Frontal cortex (tissue), 4 donors: ENCODE measurements at places on chromosomes 5 and 9. TPM values are rescaled to one million over a fixed set of nuclear protein-coding genes. Genes with fewer than 3 reads are reported as not detected.
A peak's percentile ranks its signal among the peaks of the same experiment; 100 is the strongest.

The SGCD gene
- 3.3 TPM for total RNA-seq

GRCh38 chr5:73592551-73592950, 27.0 kb downstream of the UTP15 start:
- DNase-seq = no peak

- DNase-seq = no peak
Observed at GRCh38 chr9:81575956-81576355, 113.4 kb downstream of the TLE1 start.

- no peak for DNase-seq
Observed at GRCh38 chr9:120905315-120906164, 21.1 kb downstream of the TRAF1 start.

DNA sequence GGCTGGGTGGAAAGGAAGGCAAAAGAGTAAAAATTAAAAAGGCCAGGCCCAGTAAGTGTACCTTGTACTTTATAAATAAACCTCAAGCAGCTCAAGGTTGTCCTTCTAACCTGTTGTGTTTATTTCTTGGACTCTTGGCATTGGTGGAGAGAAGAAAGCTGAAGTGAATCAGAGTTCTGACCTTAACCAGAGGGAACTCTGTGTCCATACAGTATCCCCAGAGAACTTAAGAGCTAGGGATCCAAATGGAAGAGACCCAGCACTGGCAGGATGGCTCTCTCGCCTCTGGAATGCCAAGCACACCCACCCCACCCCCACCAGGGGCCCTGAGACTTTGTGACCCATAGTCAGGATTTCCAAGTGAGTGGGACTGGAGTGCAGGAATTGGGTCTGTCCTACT, 14.2 kb downstream of the NUDT2 start:
- no peak for DNase-seq

The CYSRT1 gene
- under 0.01 TPM for total RNA-seq

The TMEM232 gene
- total RNA-seq = 25.7 TPM

The PPIP5K2 gene
- 112 TPM for total RNA-seq

DNA sequence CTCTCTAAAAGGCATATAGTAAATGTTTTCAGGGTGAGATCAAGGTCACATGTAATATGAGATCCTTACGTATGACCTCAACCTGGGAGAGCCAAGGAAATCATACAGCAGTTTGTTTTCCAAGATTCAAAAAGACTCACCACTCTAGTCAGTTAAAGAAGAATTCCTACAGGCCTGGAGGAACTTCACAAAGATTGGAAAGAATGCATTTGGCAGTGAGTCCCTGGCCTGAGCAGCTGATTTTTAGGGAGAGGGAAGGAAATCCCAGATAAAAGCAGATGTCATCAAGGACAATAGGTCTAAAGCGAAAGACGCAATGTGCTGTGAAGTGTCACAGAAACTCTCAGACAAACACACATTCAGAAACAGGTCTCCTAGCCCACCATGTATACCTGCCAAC, 424.0 kb upstream of the ZNF462 start:
- no peak for DNase-seq

- no peak for DNase-seq
Observed at GRCh38 chr9:92736563-92737215, 27.9 kb downstream of the BICD2 start.

The PFN3 gene
- 0.82 TPM for total RNA-seq

DNA sequence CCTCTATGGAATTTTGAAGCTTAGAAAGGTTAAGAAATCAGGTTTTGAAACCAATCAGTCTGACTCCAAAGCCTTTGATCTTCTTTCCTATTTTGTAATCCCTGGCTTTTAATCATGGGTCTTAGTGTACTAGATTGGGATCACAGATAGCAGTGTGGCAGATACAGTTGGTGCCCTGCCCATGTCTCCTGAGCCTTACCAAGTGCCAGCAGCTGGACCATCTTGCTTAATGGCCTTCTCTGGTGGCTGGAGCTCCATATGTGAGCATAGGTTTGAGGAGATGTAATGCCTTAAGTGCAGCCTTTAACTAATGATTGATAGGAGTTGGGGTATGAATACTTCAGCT, 16.7 kb upstream of the RIC1 start:
- DNase-seq = no peak

The ZFP2 gene
- total RNA-seq = 8.2 TPM

The COQ4 gene
- 16.3 TPM for total RNA-seq

GRCh38 chr9:100602342-100602801, 24.5 kb downstream of the CAVIN4 start:
- DNase-seq = peak; percentile 20

- DNase-seq = no peak
Observed at GRCh38 chr9:15400281-15400941, 22.3 kb upstream of the SNAPC3 start.

DNA sequence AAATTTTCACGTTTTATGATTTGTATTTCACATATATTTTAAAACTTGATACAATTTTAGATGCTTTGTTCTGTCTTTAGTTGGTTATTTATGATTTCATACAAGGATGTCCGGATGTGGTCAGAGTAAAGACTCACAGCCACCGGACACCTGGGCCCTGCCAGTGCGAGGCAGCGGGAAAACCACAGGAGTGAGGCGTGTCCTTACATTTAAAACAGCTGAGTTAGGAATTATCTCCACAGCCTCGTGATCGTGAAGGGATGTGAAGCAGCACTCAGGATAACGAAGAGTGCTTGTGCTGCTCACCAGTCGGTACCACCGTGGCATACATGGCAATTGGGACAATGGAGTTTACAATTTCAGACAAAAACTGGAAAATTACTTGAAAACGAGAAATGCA, 14.0 kb downstream of the SNX18 start:
- no peak for DNase-seq

- DNase-seq = no peak
Observed at GRCh38 chr5:126106029-126106428, 317.2 kb upstream of the GRAMD2B start.

The ADAM19 gene
- total RNA-seq = 12.6 TPM

DNA sequence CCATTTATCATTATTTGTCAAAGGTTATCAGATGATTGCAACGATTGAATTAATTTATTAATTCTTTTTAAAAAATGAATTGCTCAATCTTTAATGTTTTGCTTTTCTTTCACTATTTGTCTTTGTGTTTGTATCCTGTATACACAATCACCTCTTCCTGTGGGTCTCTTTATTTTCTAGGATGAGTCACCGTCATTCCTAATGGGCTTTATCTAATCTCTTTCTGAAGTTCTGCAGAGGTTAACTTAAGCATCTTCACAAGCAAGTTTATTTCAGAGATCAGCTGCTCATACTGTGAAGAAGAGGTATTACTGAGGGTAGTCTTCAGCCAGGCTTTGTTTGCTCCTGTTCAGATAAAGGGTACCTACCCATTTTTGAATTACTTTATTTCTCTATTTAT, 323.9 kb downstream of the NNT start:
- no peak for DNase-seq

DNA sequence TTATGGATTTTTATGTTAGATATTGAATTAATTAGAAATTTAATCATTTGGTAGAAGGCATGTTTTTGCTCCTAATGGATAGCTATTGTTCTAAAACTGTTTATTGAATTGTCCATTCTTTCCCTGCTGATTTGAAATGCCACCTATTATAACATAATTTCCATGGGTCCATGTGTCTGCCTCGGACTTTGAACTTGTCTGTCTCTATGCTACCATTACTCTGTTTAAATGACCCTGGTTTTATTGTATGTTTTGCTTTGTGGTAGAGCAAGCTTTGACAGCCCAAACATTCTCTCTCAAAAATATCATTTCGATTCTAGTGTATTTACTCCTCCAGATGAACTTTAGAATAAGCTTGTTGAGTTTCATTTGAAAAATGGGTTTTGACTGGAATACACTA, 120.6 kb downstream of the ARHGEF28 start:
- no peak for DNase-seq

DNA sequence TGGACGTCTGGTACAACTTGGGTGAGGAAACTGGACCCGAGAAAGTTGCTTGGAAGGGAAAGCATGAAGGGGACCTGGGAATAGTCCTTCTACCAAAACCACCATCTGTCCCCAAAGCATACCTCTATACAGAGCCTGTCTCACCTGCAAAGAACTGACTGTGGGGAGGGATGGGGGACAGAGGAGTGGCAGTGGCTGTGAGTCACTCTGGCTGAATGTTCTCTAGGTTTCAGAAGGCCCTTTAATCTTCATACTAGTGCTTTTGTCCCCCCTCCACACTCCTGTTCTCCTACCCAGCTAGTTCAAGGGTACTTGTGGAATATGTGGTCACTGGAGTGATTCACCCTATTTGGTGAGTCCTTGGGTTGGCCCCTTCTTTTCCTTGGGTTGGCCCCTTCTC, 109.3 kb upstream of the RUSC2 start:
- DNase-seq = no peak

DNA sequence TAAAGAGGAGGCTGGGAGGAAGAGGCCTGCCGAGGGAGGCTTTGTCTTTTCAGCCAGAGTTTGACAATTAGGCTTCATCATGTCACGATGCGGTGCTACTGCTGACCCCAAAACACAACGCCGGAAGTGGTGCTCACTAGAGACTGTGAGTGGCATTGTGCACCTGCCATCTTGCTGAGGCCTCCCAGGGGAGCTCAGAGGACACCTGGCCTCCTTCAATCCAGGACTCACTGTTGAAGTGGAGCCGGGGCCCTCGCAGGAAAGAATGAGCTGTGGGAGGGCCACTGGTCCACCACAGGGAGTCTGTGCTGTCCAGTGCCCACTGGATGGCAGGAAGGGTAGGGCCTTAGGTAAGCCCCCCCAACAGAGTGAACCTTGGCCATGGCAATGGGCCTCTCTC, 12.7 kb upstream of the SLC25A48 start:
- no peak for DNase-seq

DNA sequence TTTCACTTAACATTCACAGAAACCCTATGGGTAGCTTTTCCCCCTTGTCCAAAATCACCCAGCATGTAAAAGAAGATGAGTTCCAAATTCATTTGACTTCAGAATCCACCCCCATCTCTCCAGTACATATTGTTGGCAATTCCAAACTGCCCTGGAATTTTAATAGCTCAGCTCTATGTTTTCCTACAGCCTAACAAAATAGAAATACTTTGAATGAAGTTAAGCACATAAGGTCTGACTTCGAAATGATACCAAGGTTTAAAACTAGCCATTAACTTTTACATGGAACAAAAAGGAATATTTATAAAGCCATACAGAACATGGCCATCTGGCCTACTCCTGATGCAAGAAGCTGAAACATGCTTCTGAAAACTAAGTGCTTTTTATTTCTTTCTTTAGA, 634.3 kb downstream of the PDE4D start:
- DNase-seq = no peak

GRCh38 chr5:107331882-107332281, 338.9 kb downstream of the EFNA5 start:
- DNase-seq = no peak

DNA sequence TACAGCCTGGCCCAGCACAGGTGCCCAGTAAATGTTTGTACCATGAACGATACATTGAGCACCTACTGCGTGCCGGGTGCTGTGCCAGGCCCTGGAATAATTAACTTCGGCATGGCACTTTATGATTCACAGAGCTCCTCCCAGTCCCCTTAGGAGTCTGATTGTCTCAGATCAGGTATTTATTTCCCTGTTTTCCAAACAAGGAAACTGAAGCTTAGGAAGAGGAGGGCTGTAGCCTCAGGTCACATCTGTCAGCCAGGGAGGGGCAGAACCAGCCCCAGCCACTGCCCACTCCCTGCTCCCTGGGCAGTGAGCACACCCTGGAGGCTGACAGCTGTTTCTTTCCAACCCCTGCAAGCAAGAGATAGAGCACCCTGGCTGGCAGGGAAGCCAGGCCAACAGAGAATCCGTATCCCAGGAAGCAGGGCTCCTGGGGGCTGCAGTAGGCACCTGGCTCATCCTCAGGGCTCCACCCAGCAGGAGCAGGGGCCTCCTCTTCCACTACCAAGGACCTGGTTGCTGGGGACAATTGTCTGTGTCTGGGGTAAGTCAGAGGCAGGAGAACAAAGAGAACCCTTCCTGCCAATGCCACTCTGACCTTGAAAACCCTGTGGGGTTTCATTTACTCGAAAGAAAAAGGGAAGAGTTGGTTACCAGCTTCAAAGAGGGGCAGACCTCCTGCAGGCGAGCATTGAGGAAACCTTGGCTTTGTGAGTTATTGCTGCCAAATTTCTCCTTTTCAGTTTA, 69.0 kb downstream of the DAB2IP start:
- no peak for DNase-seq

- DNase-seq = no peak
Observed at GRCh38 chr9:130220352-130220751, 45.2 kb upstream of the HMCN2 start.

The GCNT1 gene
- total RNA-seq = 6.9 TPM

DNA sequence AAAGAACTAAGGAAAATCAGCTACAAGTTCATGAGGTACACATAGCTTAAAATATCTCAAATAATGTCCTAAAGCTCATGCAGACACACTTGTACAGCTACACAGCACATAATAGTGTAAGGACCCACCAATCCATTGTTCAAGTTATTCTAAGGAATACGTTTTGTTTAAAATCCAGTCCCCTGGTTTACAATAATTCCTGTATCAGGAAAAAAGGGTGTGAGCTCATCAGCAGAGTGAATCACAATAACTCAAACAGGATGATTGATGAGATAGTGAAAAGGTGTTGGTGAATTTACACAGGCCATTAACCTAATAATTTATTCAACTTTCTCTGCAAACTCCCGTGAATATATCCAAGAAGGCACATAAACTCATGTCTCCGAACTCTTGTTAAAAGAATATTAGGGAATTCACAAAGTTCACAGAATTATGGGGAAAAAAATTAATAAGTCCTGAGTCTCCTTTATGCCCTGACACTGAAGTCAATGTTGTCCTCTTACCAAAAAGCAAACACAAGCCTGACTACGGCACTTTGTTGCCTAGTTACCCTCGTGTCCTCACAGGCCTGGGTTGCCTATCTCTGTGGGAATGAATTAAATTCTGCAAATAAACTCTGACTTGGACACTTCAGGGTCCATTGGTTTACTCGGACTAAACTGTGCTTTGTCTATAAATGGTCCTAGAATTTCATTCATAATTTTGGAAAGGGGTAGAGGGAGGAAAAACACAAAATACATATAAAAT, 142.8 kb upstream of the PDE4D start:
- DNase-seq = no peak

GRCh38 chr9:136138566-136138965, 19.9 kb upstream of the TMEM250 start:
- no peak for DNase-seq

The IFNA2 gene
- total RNA-seq = not detected

The CCNJL gene
- 0.82 TPM for total RNA-seq

The RPL7A gene
- 1,196 TPM for total RNA-seq

The LHFPL2 gene
- total RNA-seq = 23.2 TPM

GRCh38 chr5:40678026-40678425, 1.7 kb upstream of the PTGER4 start:
- DNase-seq = no peak
